ENCODE measurements at places on chromosomes 6 and 20.

GRCh38 chr6:7042654-7043545, 64.9 kb upstream of the RREB1 start:
- peaks cover 21% of the 10 kb centered on the region for H3K4me1 ChIP-seq
- H3K36me3 ChIP-seq, result no peaks in the 10 kb centered on the region

- peaks cover 61% of the 10 kb centered on the region for H3K4me1 ChIP-seq
- peak within 1 kb of the TSS; percentile 92 for H3K27ac ChIP-seq
- DNase-seq, result peak; percentile 44
- peaks cover 3% of the 10 kb centered on the region for H3K36me3 ChIP-seq
- peak within 1 kb of the TSS; percentile 89 for H3K4me3 ChIP-seq
Observed at GRCh38 chr6:72621291-72622093, at the start of gene KCNQ5. TSS of gene KCNQ5 (plus strand) at chr6:72622064.

DNA sequence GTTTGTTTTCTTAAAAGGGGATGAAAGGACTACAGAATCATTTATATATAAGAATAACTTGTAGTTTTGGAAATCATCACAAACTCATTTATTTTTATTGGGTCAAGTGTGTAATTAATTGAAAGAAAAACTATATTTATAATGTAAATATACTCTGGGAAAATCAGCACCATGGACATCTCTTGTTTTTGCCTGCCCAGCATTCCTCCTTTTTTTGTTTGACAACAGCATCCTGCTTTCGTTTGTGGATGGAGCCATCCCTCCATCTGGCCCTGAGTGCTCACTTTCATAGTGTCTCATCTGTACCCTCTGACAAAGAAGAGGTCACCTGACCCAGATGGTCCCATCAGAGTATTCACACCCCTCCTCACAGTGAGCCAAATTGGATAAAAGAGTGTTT, 308.2 kb upstream of the HTR1E start:
- H3K36me3 ChIP-seq, result no peaks in the 10 kb centered on the region
- no peak overlapping the region for H3K4me3 ChIP-seq
- no peak for DNase-seq
- H3K27ac ChIP-seq, result no peak overlapping the region

DNA sequence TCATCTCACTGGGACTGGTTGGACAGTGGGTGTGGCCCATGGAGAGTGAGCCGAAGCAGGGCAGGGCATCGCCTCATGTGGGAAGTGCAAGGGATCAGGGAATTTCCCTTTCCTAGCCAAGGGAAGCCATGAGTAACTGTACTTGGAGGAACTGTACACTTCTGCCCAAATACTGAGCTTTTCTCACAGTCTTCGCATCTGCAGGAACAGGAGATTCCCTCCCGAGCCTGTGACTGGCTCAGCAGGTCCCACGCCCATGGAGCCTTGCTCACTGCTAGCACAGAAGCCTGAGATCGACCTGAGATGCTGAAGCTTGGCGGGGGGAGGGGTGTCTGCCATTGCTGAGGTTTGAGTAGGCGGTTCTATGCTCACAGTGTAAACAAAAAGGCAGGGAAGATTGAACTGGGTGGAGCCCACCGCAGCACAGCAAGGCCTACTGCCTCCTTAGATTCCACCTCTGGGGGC, 10.4 kb upstream of the CALHM5 start:
- H3K36me3 ChIP-seq, result no peaks in the 10 kb centered on the region
- DNase-seq, result no peak
- no peak overlapping the region for H3K27ac ChIP-seq
- H3K27me3 ChIP-seq, result peaks cover 32% of the 10 kb centered on the region

GRCh38 chr6:38350942-38351341, 288.8 kb downstream of the BTBD9 start:
- no peak for DNase-seq
- no peaks in the 10 kb centered on the region for H3K27me3 ChIP-seq
- no peaks in the 10 kb centered on the region for H3K36me3 ChIP-seq
- H3K4me3 ChIP-seq, result no peak overlapping the region
- H3K27ac ChIP-seq, result no peak overlapping the region

GRCh38 chr6:68082086-68082485, 553.0 kb upstream of the ADGRB3 start:
- H3K27me3 ChIP-seq, result no peaks in the 10 kb centered on the region
- H3K36me3 ChIP-seq, result no peaks in the 10 kb centered on the region
- no peak overlapping the region for H3K27ac ChIP-seq
- H3K4me3 ChIP-seq, result no peak overlapping the region
- no peaks in the 10 kb centered on the region for H3K4me1 ChIP-seq
- DNase-seq, result no peak

DNA sequence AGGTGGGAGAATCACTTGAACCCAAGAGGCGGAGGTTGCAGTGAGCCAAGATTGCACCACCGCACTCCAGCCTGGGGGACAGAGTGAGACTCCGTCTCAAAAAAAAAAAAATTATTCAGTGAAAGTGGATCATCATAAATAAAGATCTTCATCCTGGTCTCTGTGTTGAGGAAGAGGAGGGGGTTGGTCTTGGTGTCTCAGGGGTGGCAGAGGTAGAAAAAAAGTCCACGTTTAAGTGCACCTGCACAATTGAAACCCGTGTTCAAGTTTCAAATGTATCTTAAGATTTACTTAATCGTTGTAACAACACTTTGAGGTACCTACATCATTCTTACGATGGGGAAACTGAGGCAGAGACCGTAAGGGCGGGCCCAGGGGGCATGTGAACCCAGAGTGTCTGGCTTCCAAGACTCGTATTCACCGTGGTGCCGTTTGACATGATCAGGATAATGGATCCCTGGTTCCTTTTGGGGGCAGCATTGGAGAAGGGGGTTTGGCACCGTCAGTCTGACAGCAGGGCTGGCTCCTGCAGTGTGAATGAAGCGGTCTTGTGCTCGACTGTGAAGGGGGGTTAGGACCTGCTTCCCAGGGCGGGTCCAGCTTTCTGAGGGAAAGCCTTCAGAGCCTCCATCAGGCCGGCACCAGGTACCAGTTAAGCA, 32.9 kb upstream of the ID1 start:
- DNase-seq, result peak; percentile 29
- H3K4me3 ChIP-seq, result peak overlapping the region; percentile 81
- peaks cover 22% of the 10 kb centered on the region for H3K4me1 ChIP-seq
- H3K36me3 ChIP-seq, result peaks cover 12% of the 10 kb centered on the region
- H3K27me3 ChIP-seq, result no peaks in the 10 kb centered on the region
- peak overlapping the region; percentile 88 for H3K27ac ChIP-seq

- peak; percentile 63 for DNase-seq
- H3K27me3 ChIP-seq, result no peaks in the 10 kb centered on the region
- H3K36me3 ChIP-seq, result peaks cover 14% of the 10 kb centered on the region
- peaks cover 62% of the 10 kb centered on the region for H3K4me1 ChIP-seq
Observed at GRCh38 chr6:7112741-7113313, 5.1 kb downstream of the RREB1 start.

GRCh38 chr6:162773996-162774395, 46.2 kb downstream of the PACRG start:
- H3K27ac ChIP-seq, result no peak overlapping the region
- no peak overlapping the region for H3K4me3 ChIP-seq
- no peaks in the 10 kb centered on the region for H3K27me3 ChIP-seq

- H3K4me3 ChIP-seq, result no peak overlapping the region
- DNase-seq, result no peak
- no peaks in the 10 kb centered on the region for H3K27me3 ChIP-seq
- peaks cover 23% of the 10 kb centered on the region for H3K4me1 ChIP-seq
Observed at GRCh38 chr20:24786646-24787045, 162.4 kb upstream of the CST7 start.

DNA sequence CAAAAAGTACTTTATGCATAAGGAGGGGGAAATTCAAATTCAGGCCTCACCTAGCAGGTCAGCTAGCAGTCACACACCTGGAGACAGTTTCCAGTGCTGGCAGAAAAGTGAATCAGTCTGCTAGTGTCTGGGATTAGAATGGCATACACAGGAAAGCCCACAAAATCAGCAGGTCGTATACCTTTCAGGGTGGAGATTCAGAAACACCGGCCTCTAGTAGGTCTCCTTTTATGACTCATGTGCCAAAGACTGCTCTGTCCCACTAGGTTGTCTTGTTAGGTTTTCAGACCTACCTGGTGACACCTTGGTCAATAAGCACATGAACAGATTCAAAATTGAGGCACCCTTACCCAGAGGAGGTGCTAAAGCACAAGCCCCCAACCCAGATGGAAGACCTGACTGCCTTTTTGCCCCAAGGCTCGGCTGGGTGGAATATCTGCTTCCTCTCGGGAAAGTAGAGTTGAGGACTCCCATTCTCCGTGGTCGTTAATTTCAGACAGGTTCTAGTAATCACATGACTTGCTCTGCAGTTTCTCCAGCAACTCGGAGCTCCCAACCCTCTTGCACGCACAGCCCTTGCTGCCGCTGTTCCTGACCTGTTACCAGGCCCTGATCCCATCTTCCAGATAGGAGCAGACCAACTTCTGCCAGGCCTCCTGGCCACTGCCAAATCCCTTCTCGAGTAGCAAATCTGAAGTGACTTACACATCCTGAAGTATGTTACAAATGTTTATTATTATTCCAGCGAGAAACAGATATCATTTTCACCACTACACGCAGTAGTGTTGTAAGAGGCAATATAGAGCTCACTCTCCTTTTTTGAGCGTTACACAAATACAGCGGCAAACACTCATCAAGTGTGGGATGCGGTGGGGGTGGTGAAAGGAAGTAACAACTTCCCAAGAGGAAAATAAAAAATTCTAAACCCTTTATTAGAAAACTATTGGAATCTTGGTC, 46.6 kb downstream of the AGPAT4 start:
- no peaks in the 10 kb centered on the region for H3K27me3 ChIP-seq
- peaks cover 14% of the 10 kb centered on the region for H3K36me3 ChIP-seq
- no peak for DNase-seq
- peaks cover 47% of the 10 kb centered on the region for H3K4me1 ChIP-seq
- H3K27ac ChIP-seq, result peak overlapping the region; percentile 91

GRCh38 chr20:32296412-32296811, 19.0 kb downstream of the KIF3B start:
- H3K36me3 ChIP-seq, result no peaks in the 10 kb centered on the region
- H3K4me3 ChIP-seq, result no peak overlapping the region
- no peaks in the 10 kb centered on the region for H3K4me1 ChIP-seq
- DNase-seq, result no peak
- H3K27me3 ChIP-seq, result no peaks in the 10 kb centered on the region

DNA sequence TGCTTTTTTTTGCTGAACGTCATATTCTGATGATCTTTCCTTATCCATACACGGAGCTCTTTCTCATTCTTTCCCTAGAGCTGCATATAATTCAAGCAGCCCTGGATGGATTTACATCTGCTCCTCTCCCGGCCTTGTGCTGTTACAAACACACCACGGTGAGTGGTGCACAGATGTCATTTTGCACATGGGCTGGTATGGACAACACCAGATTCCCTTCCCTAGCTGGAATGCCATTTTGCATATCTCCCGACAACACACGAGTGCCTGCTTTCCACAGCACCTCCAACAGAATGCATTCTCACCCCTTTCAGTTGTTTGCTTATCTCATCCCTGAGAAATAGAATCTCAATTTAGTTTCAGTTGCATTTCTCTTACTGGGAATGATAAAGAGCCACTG, 69.5 kb upstream of the AFDN start:
- peaks cover 8% of the 10 kb centered on the region for H3K27me3 ChIP-seq
- no peak overlapping the region for H3K27ac ChIP-seq
- no peak for DNase-seq

DNA sequence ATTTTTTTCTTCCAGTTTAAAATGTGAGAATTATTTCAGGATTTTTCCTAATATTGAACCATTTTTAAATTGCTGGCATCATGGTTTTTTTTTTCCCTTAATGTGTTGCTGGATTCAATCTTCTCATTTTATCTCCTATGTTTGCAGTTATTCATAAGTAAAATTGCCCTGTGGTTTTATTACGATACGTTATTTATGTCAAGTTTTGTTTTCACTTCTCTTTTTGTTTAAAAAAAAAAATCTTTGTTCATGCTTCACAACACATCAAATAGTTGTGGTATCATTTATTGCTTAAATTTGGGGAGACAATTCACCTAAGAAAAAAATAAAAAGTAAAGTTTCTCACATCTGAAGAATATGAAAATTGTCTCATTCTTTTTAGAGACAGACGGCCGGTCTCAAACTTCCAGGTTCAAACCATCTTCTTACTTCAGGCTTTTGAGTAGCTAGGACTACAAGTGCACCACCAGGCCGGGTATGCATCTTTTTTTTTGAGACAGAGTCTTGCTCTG, 239.3 kb upstream of the ID4 start:
- H3K27me3 ChIP-seq, result no peaks in the 10 kb centered on the region
- no peaks in the 10 kb centered on the region for H3K36me3 ChIP-seq
- no peak overlapping the region for H3K4me3 ChIP-seq
- no peak for DNase-seq
- H3K27ac ChIP-seq, result no peak overlapping the region

DNA sequence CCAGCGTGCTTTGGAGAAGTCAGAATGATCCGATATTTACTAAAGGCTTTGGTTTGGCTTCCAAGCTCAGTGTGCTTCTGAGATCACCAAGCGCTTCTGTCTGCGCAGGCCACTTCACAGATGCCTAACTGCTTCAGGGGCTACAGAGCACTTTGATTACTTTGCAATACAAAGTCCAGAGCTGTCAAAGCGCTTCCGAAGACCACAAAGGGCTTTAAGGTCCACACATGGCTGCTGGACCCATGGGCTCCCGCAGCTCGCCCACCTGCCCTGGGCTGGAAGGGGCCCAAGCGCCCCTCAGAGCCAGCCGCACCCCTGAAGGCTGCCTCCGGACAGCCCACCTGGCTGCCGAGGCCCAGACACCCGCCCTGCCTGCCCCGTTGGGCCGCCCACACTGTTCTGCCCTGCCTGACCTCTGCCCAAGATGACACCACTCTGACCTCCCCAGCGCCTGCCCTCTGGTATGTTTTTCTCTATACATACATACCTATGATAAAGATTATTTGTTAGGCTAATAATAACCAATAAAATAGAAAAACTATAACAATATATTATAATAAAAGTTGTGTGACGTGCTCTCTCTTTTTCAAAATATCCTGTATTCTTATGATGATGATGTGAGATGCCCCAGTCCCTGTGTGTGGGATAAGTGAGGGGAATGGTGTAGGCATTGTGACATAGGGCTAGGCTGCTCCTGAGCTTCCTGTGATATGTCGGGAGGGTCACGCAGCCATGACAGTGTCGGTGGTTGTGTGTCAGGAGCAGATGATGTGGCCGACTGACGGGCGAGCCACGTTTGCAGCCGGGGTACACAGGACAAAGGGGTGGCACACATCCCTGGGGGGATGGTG, 22.6 kb downstream of the DYNLT1 start:
- H3K36me3 ChIP-seq, result peaks cover 57% of the 10 kb centered on the region
- H3K27me3 ChIP-seq, result no peaks in the 10 kb centered on the region
- peaks cover 2% of the 10 kb centered on the region for H3K4me1 ChIP-seq
- no peak for DNase-seq

DNA sequence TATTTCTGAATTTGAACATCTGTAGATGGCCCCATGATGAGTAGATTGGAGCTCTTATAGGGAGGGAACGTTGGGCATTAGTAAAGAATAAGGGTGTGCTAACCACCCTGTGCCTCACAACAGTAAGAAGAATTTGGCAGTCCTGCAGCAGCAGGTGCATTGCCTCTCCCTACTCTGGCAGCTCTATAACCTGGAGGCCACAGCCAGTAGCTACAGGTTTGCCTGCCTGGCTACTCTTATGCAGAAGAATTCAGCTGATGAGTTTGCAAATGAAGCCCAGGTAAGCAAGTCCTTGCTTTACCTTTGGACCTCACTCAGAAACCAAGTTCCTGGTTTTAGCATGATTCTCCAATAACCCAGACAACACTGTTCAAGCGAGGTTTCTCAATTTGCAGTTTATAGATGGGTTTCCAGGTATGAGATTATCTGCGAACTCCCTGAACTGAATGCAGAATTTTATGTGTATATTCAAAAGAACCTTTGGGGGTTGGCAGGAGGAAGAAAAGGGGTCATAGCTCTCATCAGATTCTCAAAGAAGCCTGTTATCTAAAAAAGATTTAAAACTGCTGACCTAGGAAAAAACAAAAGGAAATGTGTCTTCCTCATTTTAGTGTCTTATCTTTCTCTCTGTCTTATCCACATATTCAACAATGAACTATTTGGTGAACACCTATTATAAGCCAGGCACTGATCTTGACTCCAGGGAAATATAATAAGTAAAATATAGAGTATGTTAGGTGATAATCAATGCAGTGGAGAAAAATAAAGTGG, 18.9 kb downstream of the TREML1 start:
- no peaks in the 10 kb centered on the region for H3K27me3 ChIP-seq
- no peaks in the 10 kb centered on the region for H3K36me3 ChIP-seq
- H3K27ac ChIP-seq, result no peak overlapping the region
